ENCODE measurements at places on chromosomes 12 and 14.

GRCh38 chr14:26528415-26529182 lies 69.2 kb downstream of the NOVA1 start:
- no peak for DNase-seq

DNA sequence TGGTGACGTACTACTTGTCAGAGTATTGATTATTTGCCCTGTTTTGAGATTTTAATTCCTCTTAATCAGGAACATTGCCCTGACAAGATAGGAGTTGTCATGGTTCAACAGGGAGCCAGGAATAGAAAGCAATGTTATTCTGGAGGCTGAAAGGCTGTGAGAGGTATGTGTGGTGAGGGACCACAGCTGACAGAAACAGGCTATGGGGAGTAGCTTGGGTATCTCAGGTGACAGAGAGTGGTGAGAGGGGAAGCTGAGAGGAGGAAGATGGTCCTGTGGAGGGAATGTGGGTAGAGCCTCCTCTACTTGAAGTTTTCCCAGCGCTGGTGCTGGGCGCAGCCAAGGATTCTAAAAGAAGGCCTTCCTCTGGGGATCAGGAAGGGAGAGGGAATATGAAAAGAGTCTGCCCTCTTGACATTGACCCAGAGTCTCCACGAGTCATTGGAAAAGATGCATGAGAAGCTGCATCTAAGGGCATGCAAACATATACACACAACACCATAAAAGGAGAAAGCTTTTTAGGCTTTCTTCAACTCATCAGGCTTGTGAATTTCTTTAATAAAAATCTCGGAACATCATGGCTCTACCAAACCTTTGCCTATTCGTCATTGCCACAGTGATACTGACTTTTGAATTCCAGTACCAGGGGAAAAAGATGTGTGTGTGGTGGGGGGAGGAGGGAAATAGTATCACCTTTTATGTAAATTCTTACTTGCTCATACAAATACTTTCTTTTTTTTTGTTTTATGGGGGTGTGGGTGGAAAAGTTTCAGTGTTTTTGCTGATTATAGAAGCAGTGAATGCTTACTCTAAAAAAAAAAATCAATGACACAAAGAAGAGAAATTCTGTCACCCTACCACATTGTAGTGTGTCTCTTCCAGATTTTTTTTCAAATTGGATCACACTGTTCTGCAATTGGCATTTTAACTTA lies 39.9 kb upstream of the DHRS7 start:
- DNase-seq: no peak

DNA sequence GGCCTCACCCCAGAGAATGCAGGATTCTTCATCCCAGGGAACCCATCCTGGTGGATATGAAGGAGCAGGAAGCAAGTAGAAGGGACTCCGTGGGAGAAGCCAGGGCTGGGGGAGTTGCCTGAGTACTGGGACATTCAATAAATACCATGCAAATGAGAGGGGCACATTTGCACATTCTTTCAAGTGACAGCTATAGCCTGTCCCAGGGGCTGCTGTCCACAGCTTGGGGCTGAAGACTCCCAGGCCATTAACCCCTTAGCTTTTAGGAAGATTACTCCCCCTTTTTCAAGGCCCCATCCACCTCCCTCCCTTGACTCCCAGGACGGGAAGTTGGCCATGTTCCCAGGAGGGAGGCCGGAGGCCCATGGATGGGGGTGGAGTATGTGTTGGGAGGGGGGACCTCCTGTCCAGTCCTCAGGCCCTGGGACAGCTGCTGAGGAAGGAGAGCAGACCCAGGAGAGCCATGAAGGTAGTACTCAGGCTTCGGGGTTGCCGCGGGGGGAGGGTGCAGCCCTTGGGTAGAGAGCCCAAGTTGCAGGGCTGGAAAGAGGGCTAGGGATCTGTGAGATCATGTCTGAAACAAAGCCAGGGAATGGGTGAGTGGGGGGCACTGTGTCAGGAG lies 974 bp upstream of the TNS2 start:
- DNase-seq: no peak

DNA sequence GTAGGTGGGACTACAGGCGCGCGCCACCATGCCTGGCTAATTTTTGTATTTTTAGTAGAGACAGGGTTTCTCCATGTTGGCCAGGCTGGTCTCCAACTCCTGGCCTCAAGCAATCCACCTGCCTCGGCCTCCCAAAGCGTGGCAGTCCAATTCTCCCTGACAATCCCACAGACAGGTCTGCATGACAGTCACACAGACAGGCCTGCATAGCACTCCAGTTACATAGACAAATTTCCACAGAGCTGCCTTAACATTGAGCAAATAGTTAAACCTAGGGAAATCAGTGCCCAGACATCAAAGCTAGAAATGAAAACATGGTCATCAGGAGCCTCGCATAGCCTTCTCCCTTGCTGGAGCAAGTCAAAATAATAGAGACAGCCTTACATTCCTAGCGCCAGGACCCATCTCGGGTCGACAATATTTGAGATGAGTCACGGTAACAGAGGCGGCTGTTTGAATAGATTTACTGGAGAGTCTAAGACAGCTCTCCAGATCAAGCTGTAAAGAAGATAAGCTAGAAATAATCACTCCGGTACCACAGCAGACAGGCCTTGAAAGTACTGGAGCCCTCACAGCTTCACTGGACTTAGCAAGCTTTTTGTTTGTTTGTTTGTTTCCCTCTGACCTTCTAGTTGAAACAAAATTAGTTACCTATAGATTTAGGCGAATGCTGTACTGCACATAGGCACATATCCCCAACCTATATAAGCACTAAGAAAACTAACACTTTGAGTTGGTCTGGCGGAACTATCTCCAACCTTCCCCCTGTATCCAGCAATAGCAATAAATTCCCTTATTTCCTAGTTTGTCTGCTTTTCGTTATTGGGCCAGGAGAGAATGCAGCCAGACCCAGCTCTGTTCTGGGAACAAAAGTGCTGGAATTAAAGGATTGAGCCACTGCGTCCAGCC lies 23.8 kb upstream of the PYROXD1 start:
- no peak for DNase-seq

GRCh38 chr12:5460817-5461216 lies 28.9 kb downstream of the NTF3 start:
- no peak for DNase-seq

- peak; percentile 87 for DNase-seq
Observed at GRCh38 chr14:100383727-100384158, 60.6 kb downstream of the SLC25A47 start.

GRCh38 chr12:113292091-113292490 lies 42.8 kb downstream of the SLC8B1 start:
- DNase-seq: no peak

GRCh38 chr14:22656945-22657731 lies 13.0 kb upstream of the OR6J1 start:
- DNase-seq: no peak

GRCh38 chr12:63888908-63889635 lies 44.6 kb downstream of the SRGAP1 start:
- no peak for DNase-seq

GRCh38 chr12:105223352-105223845 lies 12.6 kb downstream of the APPL2 start:
- DNase-seq: no peak

GRCh38 chr12:124160097-124160756 lies 134.7 kb upstream of the RFLNA start:
- DNase-seq: no peak

GRCh38 chr14:58787592-58787991 lies 149.8 kb downstream of the DACT1 start:
- DNase-seq: peak; percentile 46

DNA sequence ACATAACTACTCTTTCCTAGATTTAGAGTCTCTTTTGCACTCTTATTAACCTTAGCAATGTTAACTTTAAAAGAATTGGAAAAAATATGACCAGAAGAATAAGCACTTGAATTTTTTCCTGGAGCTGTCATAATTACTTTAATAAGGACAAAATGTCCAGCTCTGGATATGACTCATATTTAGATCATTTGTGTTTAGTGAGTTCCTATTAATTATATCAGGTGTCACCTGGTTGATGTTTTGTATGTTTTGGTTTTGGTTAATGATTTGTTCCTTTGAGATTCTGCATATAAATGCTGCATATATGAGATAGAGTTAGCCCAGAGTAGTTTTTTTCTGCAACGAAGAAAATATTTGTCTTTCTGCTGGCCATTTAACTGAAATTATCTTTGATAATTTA lies 5.1 kb downstream of the CLECL1 start:
- no peak for DNase-seq

Data from NCI-H1694 (cell line).